ENCODE measurements at places on chromosomes 16 and 17. TPM values are rescaled to one million over a fixed set of nuclear protein-coding genes. Genes with fewer than 3 reads are reported as not detected.

GRCh38 chr17:1351275-1351674, 48.7 kb downstream of the YWHAE start:
- peak; percentile 0 for DNase-seq

GRCh38 chr17:69677130-69677529, 262.6 kb downstream of the MAP2K6 start:
- no peak for DNase-seq

The CRYM gene
- 4.1 TPM for total RNA-seq

The TERB1 gene
- 0.36 TPM for total RNA-seq
